Globus pallidus (tissue), 1 donor: ENCODE measurements at places on chromosomes 5 and 9.
A peak's percentile ranks its signal among the peaks of the same experiment; 100 is the strongest.

DNA sequence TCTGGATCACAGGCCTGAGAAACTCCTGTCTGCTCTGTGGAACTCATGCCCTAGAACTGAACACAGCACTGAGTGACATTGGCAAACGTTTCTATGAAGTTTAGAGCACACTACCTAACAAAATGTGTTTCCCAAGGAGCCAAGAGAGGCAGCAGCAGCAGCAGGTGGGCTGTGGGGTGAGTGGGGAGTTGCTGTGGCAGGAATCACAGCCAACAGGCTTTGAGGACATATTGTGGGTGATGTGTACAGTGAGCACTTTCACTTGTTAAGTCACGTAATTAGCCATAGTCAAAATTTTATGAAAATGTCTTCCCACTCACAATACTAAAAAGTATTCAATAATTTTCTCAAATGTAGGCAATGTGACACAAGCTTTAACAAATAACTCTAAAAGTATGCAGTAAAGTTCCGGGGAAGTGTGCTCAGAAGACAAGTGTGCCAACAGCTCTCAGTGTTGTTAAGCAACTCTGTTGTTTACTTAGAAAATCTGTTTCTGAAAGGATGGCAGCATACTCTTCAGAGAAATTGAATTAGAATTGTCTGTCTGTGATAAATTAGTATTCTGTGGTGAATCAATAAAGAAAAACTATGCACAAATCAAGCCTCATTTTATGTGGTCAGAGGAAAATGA is 482.1 kb downstream of the SEMA5A start:
- no peak for DNase-seq

- no peak for DNase-seq
Measured at GRCh38 chr5:86831128-86831527, 213.4 kb downstream of the COX7C start.

DNA sequence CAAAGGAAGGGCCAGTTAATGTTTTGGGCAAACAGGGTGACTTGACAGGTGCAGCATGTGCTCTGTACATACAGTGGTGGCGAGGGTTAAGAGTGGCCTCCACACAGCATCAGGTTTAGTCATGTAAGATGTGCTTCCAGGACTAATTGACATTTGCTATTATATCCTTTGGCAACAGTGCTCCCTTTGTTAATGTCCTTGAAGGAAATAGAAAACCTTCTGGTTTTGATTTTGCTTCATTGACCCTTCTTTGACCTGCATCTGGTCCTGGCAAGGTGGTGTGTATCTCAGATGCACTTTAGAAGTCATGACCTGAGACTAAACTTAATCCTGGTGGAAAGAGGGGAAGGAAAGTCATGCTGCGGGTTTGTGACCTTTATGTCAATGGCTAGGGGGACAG is 440.0 kb downstream of the ENC1 start:
- DNase-seq = no peak

DNA sequence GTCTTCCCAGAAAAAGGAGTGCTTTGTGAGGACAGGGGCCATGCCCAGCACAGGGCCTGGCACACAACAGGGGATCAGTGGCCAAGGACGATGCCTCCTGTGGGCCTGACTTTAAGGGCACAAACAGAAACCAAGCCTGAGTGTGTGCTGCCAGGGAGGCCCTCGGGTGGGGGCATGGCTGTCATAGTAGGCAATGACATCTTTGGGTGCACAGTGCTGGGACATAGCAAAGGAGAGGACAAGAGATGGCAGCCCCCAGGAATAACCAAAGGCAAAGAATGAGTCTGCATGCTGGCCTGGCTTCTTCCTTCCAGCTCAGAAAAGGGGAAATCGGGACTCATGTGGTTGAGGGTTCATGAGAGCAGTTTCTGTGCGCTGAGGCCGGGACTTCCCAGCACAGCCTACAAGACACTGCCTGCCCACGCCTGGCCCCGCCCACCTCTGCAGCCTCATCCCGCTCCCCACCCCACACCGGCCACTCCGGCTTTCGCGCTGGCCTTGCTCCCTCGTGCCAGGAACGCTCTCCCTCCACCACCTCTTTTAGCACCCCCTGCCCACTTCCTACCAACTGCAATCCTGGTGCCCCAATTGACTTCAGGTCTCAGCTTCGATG is 13.8 kb upstream of the LHX2 start:
- DNase-seq = peak; percentile 48

DNA sequence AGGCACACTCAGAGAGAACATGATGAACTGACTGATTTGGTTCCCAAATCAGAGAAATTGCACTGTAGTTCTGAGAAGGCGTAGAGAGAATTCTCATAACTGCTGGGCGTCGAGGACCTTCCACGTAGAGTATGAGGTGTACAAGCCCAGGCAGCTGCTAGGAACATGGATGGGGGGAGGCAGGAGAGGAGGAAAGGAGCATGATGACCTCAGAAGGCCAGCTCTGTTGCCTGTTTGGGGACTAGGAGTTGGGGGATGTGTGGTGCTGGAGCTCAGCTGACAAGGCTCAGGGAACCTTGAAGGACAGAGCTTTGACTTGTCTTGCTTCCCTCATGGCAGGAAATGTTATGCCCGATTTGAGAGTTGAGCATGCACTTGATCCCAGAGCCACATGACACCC is 485.4 kb downstream of the IRX1 start:
- DNase-seq = no peak

- no peak for DNase-seq
Measured at GRCh38 chr5:122766130-122766529, 8.8 kb upstream of the SNX2 start.

GRCh38 chr9:122572456-122572855 is 10.7 kb downstream of the OR1L8 start:
- DNase-seq = no peak

DNA sequence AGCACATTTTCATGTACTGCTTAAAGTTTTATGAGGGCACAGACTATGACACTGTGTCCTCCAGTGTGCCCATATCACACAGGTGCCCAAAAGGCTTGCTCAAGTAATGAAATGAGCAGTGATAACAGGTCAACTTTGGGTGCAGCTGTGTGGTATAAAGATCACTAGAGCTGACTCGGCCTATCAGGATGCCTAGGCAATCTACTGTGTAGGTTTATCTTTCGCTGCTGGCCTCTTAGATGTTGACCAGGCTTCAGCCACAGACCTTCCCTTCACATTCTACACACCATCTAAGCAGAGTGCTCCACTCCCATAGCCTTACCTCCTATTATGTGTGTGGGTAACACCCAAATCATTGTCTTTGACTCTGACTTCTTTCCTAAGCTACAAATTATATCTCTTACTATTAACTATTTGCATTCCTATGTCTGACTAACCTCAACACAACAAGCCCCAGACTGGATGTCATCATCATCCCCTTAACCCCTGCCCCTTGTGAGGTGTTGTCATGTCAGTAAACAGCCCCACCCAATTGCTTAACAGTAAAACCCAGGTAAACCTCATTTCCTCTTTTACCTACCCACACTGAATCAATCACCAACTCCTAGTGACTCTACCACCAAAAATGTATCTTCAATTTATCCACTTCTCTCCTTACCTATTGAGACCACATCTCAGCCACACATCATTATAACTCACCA is 2.5 kb downstream of the SREK1IP1 start:
- no peak for DNase-seq

DNA sequence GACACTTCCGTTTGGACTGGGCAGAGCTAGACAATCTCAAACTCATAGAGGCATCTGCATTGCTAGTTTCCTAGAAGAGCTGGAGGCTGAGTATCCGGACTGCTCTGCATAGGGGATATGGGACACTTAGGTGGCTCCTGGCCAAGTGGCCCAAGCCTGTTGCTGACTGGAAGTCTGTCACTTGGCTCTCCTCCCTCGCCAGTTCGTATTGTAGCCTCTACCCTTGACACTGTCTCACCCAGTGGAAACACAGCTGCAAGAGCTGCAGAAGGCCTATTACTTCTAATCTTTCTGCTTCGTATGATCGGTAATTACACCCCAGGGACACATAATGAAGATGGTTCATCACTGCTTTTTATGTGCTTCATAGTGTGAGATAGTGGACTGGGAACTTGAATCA is 34.7 kb downstream of the ITGA1 start:
- DNase-seq = no peak

DNA sequence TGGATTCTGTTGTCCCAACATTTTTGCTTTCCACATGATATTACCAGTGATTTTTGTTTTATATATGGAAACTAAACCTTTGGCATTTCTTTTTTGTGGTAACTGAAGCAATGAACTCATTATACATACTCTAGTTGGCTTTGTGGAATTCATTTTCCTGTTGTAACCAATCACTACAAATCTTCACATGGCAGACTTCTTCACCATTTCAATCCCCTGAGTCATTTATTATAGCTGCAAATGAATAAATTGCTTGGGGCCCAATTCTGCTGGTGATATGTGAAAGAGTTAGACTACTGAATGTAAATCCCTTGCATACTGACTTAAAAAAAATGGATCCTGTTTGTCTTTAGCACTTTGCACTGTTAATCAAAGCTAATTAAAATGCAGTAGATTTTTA is 1709.6 kb upstream of the WWC1 start:
- DNase-seq = no peak

- DNase-seq = no peak
Measured at GRCh38 chr5:133662578-133662977, 50.2 kb upstream of the FSTL4 start.

DNA sequence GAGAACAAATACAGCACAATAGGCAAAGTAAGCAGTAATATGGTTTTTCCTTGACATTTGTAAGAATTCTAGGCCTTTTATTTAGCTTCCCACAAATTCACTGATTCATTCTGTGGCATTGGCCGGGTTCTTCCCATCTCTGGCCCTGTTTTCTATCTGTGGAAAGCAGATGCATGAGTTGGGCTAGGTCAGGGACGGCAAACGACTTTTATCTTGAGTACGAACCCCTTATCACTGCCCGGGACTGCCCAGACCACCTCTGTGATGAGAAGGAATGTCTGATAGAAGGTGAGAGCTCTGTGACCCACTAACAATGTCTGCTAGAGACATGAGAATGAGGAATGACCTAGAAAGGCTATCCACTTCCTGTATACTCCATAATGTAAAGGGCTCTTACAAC is 35.4 kb upstream of the ADAM19 start:
- no peak for DNase-seq

- DNase-seq = no peak
Measured at GRCh38 chr5:176436656-176437055, 11.5 kb upstream of the FAF2 start.

DNA sequence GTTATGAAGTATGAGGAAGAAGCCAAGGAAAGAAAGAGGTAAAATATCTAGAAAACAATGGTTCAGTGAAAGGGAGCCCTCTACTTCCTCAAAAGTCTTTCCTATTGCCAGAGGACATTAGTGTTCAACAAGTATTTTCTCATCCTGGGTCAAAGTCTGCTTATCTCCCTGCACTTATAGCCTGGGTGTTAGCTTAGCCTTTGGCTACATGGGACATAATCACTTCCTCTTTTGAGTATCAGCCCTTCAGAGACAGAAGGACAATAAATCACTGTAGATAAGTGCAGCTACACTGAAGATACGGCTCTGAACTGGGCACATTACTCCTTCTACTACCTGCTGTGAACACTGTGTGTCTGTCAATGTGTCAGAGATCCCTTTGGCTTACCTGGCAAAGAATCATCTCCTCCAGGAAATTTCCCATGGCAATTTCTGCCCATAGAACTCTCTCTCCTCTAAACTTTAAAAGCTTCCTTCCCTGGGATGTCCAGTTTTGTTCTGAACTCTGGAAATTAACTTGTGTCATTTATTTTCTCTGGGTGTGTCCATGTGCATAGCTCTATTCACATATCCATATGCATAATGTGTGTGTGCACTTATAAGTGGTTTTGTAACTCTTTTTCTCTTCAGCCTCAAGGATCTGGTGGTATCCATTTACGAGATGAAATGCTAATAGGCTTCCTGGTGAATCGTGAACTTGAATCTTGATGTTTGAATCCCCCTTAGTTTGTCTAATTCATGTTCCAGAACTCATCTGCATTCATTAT is 30.0 kb upstream of the RECK start:
- no peak for DNase-seq

DNA sequence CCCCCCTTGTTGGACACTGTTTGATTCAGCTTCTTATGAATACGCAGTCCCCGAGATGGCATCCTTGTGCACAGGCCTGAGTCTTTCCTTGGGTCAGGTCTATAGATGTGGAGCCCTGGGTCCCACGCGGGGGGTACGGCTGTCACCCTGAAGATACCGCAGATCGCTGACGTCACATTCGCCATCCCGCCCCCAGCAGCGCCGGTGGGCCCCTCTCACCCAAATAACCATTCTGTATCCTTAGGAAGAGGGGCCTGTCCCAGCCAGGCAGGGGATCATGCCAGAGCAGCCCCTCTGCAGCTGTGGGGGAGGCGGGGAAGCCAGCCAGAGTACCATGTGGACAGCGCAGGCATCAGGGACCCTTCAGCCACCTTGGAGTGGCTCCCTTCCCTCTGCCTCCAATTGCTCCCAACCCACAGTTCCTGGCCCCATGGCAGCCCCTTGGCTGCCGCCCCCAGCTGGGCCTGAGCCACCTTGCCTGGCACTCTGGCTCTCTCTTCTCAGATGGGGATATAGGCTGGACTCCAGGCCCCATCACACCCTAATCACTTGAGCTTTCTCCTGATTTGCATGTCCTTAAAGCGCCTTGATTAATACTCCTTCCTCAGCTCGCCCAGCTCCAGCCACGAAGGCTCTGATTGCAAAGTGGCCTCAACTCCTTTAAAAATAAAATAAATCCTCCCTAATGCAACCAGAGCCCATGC is 189.8 kb downstream of the C9orf50 start:
- DNase-seq = no peak

DNA sequence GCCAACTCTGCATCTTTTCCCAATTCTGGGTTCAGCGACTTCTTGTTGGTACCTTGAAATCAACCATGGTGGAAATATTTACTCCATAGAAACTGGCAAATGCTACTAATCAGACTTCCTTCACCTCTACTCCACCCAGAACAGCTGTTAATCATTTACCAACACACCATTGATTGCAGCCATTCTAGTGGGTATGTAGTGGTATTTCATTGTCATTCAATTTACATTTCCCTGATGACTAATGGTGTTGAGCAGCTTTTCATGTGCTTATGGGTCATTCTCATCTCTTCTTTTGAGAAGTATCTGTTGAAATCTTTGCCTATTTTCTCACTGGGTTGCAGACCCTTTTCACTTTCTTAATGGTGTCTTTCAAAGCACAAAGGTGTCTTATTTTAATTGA is 122.4 kb upstream of the MSX2 start:
- DNase-seq = no peak

DNA sequence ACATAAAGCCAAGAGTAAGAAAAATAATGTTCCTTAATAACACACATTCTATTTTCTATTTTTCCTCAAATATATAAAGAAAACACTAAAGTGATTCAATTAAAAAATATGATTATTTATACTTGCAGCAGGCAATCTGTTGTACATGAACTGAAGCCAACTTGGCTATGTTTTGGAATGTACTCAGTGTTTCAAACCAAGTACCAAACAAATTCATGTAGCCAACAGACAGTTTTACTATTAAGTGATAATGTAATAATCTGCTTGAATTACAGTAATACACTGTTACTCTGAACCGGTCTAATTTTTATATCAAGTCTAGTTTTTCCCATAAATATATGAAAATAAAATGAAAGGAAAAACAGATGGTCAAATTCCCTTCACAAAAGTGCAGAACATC is 58.0 kb downstream of the CEP120 start:
- no peak for DNase-seq

GRCh38 chr5:175447571-175447970 is 3.6 kb upstream of the DRD1 start:
- no peak for DNase-seq

- no peak for DNase-seq
Measured at GRCh38 chr9:84062538-84062937, 81.9 kb downstream of the RMI1 start.
